ENCODE measurements at places on chromosomes 16 and 17. TPM values are rescaled to one million over a fixed set of nuclear protein-coding genes. Genes with fewer than 3 reads are reported as not detected.

FSCN2 gene
- 1.8 TPM for total RNA-seq

ALOXE3 gene
- not detected for total RNA-seq

GNPTG gene
- 56.5 TPM for total RNA-seq

TSR1 gene
- total RNA-seq, result 25.0 TPM

DNA sequence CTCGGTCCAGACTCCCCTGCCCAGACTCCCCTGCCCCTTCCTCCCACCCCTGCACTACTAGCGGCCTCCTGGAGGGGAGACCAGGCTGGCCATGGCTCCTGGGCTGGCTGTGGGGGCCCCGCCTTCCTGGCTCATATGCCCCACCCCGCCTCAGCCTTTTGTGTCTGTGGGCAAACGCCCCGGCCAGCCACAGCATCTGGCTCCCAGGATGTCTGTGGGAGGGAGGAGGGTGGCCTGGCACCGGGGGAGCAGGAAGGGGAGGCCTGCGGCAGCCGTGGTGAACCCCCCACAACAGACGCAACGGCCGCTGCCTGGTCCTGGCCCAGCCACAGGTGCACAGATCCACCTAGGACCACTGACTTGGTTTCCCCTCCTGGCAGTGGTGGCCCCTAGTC lies 32.9 kb downstream of the BAHCC1 start:
- peaks cover 27% of the 10 kb centered on the region for H3K4me1 ChIP-seq
- no peak for DNase-seq
- H3K4me3 ChIP-seq, result no peak overlapping the region
- no peaks in the 10 kb centered on the region for H3K36me3 ChIP-seq

GRCh38 chr16:77613095-77613494 lies 109.2 kb upstream of the NUDT7 start:
- no peak overlapping the region for H3K27ac ChIP-seq
- H3K27me3 ChIP-seq, result no peaks in the 10 kb centered on the region
- H3K4me3 ChIP-seq, result no peak overlapping the region
- no peaks in the 10 kb centered on the region for H3K36me3 ChIP-seq
- H3K4me1 ChIP-seq, result no peaks in the 10 kb centered on the region

DNA sequence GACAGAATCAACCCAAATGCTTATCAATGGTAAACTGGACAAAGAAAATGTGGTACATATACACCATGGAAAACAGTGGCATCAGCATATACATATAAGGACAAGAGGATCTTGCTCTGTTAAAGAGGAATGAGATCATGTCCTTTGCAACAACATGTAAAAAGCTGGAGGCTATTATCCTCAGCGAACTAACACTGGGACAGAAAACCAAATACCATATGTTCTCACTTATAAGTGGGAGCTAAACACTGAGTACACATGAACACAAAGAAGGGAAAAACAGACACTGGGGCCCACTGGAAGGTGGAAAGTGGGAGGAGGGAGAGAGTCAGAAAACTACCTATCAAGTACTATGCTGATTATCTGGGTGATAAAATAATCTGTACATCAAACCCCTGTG lies 447.3 kb upstream of the MAF start:
- H3K4me3 ChIP-seq, result no peak overlapping the region
- H3K4me1 ChIP-seq, result peaks cover 17% of the 10 kb centered on the region
- H3K27ac ChIP-seq, result no peak overlapping the region
- H3K27me3 ChIP-seq, result no peaks in the 10 kb centered on the region

DNA sequence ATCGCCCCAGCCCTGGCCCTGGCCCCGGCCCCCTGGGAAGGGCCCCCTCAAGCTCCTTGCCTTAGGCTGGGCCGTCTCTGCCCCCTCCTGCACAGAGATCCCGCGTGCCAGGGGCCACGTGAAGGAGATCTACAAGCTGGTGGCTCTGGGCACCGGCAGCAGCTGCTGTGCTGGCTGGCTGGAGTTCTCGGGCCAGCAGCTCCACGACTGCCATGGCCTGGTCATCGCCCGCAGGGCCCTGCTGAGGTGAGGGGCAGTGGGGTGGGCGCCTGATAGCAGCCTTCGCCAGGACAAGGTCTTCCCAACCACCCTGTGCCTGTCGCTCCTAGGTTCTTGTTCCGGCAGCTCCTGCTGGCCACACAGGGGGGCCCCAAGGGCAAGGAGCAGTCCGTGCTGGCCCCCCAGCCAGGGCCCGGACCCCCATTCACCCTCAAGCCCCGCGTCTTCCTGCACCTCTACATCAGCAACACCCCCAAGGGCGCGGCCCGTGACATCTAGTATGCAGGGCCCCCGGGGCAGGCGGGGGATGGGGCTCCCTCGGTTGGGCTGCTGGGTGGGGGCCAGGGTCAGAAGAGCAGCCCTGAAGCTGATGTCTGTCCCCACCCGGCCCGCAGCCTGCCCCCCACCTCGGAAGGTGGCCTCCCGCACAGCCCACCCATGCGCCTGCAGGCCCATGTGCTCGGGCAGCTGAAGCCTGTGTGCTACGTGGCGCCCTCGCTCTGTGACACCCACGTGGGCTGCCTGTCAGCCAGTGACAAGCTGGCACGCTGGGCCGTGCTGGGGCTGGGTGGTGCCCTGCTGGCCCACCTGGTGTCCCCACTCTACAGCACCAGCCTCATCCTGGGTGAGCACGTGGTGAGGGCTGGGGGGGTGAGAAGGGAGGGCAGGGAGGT lies 4.5 kb downstream of the ADAD2 start:
- H3K4me3 ChIP-seq, result no peak overlapping the region
- H3K27me3 ChIP-seq, result no peaks in the 10 kb centered on the region
- no peaks in the 10 kb centered on the region for H3K36me3 ChIP-seq
- H3K27ac ChIP-seq, result no peak overlapping the region
- no peak for DNase-seq

DNA sequence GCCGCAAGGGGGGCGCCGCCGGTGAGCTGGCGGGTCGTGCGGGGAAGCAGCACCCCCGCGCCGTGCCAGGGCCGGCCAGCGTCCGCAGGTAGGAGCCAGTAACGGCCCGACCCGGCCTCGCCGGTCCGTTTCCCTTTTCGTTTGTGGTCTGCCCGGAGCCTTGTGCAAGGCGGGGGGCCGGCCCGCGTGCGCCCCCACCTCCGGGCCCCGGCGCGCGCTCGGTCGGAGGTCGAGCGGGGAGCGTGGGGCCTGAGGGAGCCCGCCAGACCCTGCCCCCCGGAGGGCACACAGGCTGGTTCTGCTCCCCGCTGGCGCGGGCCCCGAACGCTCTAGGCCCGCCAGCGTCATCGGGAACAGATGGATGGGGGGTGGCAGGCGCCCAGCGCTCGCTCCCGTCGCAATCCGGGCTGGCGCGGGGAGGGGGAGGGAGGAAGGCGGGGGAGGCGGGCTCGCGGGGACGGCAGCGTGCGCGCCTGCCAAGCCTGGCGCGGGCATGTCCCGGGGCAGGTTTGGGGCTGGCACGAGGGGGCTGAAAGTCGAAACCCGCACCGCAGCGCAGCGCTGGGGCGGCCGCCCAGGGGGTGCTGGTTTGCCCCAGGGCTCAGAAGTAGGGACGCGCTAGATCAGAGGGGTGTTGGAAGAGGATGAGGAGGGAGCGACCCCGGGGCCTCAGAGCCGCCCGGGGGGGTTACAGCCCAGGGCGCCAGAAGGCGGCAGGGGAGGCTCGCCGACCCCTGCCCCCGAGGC lies 1.5 kb upstream of the GSE1 start:
- H3K36me3 ChIP-seq, result no peaks in the 10 kb centered on the region
- no peaks in the 10 kb centered on the region for H3K27me3 ChIP-seq
- peak; percentile 88 for DNase-seq
- peaks cover 28% of the 10 kb centered on the region for H3K4me1 ChIP-seq
- H3K27ac ChIP-seq, result no peak overlapping the region
- H3K4me3 ChIP-seq, result peak overlapping the region; percentile 33

GRCh38 chr16:56988161-56988947 lies 1.0 kb upstream of the NLRC5 start:
- H3K27ac ChIP-seq, result peak overlapping the region; percentile 73
- peaks cover 17% of the 10 kb centered on the region for H3K4me1 ChIP-seq
- H3K36me3 ChIP-seq, result no peaks in the 10 kb centered on the region
- DNase-seq, result peak; percentile 34

- H3K27me3 ChIP-seq, result peaks cover 4% of the 10 kb centered on the region
- no peak for DNase-seq
- H3K27ac ChIP-seq, result no peak overlapping the region
Observed at GRCh38 chr17:32152130-32152529, 9.8 kb downstream of the RHOT1 start.

GRCh38 chr16:83989300-83989699 lies 21.3 kb downstream of the NECAB2 start:
- H3K4me1 ChIP-seq, result no peaks in the 10 kb centered on the region
- DNase-seq, result no peak
- no peaks in the 10 kb centered on the region for H3K27me3 ChIP-seq
- H3K27ac ChIP-seq, result no peak overlapping the region

Data from ovary (tissue), 10 donors.